ENCODE measurements at places on chromosomes 3 and 15.

GRCh38 chr15:31325595-31326155, 960 bp upstream of the KLF13 start:
- peak; percentile 48 for DNase-seq

DNA sequence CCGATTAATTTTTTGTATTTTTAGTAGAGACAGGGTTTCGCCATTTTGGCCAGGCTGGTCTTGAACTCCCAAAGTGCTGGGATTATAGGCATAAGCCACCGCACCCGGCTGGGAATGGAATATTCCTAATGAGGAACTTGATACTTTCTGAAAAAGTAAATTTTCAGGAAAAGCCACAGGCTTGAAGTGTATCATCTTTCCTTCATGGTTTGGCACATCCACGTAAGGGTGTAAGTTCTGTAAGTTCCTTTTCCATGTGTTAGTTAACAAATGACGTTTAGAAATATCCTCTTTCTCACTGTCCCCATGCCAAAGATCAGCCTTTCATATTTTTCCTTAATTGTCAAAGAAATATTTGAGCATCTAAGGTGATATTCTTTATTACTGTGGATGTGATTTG, 24.9 kb downstream of the TMEM45A start:
- DNase-seq: no peak

DNA sequence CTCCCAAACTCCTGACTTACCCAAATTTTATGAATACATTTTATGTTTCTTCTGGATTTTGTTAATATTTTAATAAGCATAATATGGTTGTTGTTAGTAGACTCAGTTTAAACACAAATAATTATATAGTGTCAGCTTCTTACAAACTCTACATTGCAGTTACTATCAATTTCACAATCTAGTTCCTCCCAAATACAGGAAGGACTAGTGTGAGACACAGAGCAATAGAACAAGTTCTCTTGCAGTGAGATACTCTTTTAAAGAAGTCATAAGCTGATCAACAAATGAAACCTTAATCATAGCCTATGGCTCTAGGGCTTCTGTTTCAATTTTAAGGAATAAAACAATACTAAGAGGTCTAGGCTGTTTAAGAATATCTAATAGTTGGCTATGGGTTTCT, 86.1 kb downstream of the SAMMSON start:
- no peak for DNase-seq

DNA sequence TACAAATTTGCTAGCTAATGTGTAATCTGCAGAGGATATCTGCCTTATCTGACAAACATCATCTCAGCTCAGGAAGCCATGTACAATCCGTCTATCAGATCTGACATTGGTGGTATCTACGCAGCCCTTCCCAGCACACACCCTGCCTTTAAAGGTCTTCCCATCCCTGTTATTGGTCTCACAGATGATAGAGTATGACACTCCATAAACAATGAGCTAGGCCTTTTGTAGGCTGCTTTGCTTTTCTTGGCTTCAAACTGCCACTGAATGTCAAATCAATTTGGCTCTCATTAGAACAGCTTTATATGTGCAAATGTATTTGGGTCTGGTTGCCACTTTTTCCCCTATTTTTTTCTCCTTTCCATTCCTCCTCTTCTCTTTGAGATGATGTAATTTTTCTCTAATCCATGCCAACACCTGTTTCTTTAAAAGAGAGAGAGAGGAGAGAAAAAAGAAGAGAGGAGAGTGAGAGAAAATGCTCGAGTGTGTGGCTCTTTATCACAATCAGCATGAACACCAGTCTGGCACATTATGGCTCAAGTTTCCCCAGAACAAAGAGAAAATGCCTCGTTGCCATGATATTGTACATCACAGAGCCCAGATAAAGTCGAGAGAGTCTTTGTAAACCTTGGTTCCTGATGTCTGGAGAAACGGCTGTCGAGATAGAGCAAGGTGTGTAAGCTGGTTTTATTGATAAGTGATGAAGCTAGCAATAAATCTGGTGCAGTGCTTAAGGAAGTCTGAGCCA, 80.8 kb upstream of the DPH6 start:
- DNase-seq: peak; percentile 63

GRCh38 chr3:57331078-57331610, 38.7 kb upstream of the ASB14 start:
- DNase-seq: no peak

GRCh38 chr15:59276225-59277178, 69.9 kb downstream of the LDHAL6B start:
- no peak for DNase-seq

- no peak for DNase-seq
Measured at GRCh38 chr3:141578202-141578973, 91.6 kb downstream of the RASA2 start.

DNA sequence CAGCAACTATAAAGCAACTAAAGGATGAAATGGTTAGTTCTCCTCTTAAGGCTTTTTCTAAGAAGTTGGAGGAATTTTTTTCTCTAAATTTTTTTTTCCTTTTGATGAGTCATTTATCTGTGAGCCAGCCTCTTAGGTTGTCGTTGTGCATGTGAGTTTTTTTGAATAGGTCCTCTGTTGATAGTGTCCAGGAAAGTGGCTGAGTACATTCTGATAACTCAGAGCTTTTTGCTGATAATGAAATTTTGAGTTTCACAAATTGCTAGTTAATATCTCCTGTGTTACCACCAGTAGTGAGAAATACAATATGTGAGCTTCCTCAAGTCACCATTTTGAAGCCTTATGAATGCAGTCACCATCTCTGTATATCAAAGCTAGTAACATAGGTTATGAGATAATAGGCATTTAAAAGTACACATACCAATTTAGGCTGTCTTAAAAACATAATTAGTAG, 7.1 kb upstream of the LXN start:
- DNase-seq: no peak

GRCh38 chr15:41772720-41773331, 1.5 kb upstream of the MAPKBP1 start:
- peak; percentile 42 for DNase-seq

DNA sequence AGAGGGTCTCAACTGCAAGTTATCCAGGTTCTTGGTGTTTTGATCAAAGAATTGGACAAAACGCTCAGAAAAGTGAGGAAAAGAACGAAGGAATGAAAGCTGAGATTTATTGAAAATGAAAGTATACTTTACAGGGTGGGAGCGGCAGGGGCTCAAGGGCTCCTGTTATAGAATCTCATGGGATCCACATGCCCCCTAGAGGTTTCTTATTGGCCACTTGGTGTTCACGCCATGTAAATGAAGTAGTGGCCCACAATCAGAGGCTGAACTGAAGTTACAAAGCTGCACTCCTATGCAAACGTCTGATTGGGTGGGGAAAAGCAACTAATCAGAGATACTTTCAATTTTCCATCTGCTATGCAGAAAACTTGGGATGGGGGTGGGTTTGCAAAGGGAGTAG, 216.7 kb downstream of the PTPRG start:
- no peak for DNase-seq

DNA sequence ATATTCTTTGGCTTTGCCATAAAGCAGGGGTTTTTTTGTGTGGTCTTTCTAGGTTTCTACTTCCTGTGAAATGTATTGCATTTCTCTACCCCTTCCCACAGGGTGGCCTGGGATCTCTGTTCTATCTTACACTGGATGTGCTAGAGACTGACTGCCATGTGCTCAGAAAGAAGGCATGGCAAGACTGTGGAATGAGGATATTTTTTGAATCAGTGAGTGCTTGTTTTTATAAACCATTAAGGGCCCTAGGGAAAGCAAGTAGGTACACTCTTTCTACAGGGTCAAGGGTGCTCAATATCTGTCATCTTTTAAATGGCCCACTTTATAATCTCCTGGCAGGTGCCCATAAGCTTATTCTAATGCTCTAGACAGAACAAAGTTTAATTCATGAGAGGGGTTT, 730 bp downstream of the FETUB start:
- no peak for DNase-seq

DNA sequence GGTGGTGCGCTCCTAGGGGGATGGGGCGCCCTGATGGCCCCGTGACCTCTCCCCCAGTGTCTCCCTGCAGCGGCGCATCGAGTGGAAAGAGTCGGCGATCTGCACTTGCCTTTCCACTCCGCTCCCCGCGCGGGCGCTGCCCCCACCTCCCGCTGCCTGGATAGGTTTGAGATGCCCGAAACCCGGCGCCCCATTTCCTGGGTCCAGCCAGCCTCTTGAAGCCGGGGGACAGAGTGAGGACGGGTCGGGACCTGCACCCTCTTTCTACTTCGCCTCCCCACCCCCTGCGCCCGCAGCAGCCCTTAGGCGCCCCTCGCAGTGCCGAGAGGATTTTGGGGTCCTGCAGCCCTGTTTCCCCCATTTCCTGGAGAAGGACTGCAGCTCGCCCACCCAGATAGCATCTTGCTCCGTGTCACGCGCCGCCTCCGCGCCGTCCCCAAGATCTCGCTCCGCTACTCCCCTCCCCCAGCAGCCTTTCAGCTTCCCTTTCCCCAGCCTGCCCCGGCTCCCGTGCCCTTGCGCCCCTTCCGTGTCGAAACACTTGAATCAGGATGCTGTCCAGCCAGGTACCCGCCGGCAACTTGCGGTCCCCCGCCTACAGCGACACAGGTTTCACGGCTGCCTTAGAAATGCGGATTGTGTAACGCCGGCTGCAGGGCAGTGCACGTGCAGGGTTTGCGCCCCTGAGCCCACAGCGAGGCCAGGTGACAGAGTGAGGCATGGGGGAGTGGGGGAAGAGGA, 519 bp downstream of the ABHD6 start:
- DNase-seq: peak; percentile 27

GRCh38 chr3:111324151-111324550, 217.8 kb upstream of the CD96 start:
- no peak for DNase-seq

GRCh38 chr15:69060744-69061143, 46.2 kb downstream of the NOX5 start:
- DNase-seq: no peak

DNA sequence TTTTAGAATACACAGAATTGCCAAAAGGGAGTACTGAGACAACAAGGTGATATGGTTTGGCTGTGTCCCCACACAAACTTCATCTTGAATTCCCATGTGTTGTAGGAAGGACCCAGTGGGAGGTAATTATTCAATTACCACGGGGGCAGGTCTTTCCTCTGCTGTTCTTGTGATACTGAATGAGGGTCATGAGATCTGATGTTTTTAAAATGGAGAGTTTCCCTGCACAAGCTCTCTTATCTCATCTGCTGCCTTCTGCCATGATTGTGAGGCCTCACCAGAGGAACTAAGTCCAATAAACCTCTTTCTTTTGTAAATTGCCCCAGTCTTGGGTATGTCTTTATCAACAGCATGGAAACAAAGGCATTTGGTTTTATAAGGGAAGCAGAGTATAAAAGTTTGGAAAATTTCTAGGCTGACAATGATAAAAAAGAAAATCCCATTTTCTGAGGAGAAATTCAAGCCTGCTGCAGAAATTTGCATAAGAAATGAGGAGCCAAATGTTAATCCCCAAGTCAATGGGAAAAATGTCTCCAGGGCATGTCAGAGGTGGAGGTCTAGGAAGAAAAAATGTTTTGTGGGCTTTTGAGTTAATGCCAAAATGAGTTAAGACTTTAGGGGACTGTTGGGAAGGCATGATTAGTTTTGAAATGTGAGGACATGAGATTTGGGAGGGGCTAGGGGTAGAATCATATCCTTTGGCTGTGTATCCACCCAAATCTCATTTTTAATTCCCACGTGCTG, 130.5 kb upstream of the THRB start:
- DNase-seq: no peak

GRCh38 chr3:29144807-29145206, 136.1 kb upstream of the RBMS3 start:
- DNase-seq: no peak
